ENCODE measurements at places on chromosomes 7 and 10. TPM values are rescaled to one million over a fixed set of nuclear protein-coding genes. Genes with fewer than 3 reads are reported as not detected.

DNA sequence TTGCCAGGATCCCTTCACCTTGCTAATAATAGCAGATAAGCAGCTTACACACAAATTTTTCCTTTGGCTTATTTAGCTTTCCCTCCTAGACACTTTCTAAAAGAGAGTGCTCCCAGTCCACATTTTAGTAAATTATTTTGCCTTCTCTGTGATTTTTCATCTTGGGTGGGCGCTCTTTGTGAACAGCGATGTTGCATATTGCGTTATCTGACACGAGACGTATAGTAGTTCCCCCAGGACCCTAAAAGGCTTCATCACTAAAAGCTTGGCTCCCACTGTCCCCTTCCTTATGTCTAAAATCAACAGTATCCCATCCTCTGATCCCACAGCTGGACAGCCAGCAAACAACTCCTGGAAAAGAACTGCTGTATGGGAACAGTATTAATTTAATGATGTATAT lies 232.9 kb downstream of the DYNC1I1 start:
- DNase-seq = no peak

DNA sequence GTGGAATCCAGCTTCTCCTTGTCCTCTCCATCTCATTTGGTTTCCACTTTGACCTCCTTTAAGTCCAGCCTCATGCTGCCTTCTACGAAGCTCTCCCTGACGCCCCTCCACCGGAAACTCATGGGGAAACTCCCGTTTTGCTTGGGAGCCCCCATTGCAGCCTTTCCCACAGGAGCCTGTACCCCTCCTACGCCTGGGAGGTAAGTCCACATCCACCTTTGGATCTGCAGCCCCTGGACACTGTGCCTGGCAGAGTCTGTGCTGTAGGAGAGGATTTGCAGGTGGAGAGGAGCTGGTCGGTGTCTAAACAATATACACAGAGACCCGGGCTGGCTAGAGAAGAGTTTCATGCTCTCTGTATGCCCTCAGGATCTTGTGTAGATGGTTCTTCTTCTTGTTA lies 296.1 kb downstream of the GLRX3 start:
- DNase-seq = no peak

DNA sequence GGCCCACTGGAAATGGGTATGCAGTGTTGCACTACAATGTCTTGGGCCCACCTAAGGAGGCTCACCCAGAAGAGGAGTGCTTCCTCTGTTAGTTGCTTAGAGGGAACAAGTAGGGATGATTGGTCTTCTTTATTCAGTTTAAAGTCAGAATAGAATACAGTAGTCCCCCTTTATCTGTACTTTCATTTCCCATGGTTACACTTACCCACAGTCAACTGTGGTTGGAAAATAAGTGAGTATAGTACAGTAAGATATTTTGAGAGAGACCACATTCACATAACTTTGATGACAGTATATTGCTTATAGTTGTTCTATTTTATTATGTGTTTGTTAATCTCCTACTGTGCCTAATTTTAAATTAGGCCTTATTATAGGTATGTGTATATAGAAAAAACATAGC lies 151.4 kb downstream of the COL28A1 start:
- DNase-seq = no peak

The TLX1 gene
- not detected for total RNA-seq

The PARG gene
- total RNA-seq = 28.8 TPM

DNA sequence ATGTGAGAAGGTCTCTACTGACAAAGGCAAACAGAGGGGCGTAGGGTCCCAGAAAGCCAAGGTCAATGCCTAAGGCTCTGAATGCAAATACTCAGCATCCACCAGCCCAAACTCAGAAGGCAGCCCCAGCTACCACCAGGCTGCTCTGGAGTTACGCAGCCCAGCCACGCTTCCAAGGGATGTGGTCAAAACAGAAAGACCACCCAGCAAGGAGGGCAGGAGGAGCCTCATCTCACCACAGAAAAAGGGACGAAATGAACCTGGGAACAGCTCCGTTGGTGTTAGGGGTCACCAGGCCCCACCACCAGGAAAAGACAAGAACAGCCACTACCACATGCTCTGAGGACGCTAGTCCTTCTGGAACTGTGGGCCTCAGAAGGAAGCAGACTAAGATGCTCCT lies 65.1 kb downstream of the CTBP2 start:
- DNase-seq = no peak

The TMEM270 gene
- total RNA-seq = not detected

GRCh38 chr10:82934429-82934828 lies 1059.4 kb downstream of the NRG3 start:
- DNase-seq = no peak

The CHAT gene
- not detected for total RNA-seq

GRCh38 chr7:98831641-98832221 lies 38.1 kb downstream of the TMEM130 start:
- DNase-seq = peak; percentile 46

- DNase-seq = no peak
These were observed 171.5 kb upstream of the GRB10 start for GRCh38 chr7:50954245-50954644.

DNA sequence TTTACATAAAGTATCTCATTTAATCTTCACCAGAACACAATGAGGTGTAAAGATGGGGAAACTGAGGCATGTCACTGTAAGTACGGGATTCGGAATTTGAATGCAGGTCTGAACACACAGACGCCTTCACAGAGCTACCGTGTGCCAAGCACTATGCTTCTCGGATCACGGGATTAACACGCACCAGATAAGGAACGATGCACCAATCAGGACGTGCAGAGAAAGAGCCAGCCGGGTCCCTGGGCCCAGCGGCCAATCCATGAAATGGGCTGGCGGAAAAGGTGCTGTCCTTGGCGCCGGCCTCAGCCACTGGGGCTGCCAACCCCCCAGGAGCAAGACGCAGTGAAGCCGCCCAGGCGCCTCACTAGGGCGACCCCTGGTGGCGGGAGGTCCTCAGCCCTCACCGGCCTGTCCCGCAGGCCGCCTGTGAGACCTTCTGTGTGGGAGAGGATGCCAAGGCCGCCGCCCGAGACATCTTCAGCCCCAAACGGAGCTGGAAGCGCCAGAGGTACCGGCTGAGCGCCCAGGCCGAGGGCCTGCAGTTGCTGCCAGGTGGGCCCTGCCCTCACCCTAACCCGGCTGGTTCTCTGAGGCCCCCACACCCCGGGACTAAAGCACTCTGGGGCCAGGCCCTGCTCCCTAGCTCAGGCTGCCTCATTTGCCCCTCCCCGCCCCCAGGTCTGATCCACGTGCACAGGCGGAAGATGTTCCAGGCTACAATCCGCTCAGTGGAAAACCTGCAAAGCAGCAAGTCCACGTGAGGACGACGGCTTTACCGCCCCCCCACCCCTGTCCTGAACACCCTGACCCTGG lies 15.6 kb downstream of the ATG9B start:
- peak; percentile 79 for DNase-seq

GRCh38 chr10:128657548-128657947 lies 531.3 kb upstream of the MKI67 start:
- DNase-seq = no peak

The UTF1 gene
- not detected for total RNA-seq

GRCh38 chr7:156625580-156625979 lies 15.0 kb upstream of the RNF32 start:
- peak; percentile 46 for DNase-seq

- DNase-seq = no peak
These were observed 55.7 kb upstream of the COL1A2 start for GRCh38 chr7:94338921-94339371.

The SFTPD gene
- not detected for total RNA-seq

DNA sequence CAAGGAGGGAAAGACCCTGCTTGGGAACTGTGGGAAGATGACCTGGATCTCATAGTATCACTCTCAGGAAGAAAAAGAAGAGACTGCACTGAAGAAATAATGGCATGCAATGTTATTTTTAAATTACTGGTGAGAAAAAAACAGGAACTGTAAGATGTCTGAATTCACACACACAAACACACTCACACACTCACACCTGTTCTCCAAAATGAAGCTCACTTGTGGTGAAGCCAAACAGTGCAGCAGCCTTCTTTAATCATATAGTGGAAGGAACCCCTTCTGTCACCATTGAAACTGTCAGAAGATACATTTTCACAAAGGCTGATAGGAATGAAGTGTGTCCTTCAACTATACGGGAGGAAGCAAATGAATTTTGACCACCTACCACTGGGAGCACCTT lies 156.5 kb upstream of the GHITM start:
- no peak for DNase-seq

- DNase-seq = no peak
These were observed 40.4 kb upstream of the KIAA1217 start for GRCh38 chr10:24168258-24169170.

- no peak for DNase-seq
These were observed 739.7 kb downstream of the AUTS2 start for GRCh38 chr7:70338015-70338414.

The PNLIP gene
- total RNA-seq = not detected

DNA sequence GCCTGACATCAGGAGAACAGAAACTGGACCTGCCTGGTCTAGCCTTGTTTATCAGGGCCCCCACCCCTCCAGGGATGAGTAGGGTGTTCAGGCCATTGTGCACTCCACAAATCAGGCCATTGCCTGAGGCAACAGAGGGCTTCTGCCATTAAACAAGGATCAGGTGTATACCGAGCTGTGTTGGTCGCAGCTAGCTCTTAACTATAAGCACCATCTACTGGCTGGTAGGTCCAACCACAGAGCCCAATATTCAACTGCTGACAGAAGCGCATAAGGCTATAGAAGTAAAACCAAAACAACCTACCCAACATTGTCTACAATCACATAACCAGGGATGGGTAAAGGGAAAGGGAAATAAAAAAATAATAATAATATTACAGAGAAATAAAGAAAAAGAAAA lies 451.7 kb upstream of the TEX47 start:
- no peak for DNase-seq

- DNase-seq = no peak
These were observed 127.8 kb upstream of the LANCL2 start for GRCh38 chr7:55237156-55237893.

DNA sequence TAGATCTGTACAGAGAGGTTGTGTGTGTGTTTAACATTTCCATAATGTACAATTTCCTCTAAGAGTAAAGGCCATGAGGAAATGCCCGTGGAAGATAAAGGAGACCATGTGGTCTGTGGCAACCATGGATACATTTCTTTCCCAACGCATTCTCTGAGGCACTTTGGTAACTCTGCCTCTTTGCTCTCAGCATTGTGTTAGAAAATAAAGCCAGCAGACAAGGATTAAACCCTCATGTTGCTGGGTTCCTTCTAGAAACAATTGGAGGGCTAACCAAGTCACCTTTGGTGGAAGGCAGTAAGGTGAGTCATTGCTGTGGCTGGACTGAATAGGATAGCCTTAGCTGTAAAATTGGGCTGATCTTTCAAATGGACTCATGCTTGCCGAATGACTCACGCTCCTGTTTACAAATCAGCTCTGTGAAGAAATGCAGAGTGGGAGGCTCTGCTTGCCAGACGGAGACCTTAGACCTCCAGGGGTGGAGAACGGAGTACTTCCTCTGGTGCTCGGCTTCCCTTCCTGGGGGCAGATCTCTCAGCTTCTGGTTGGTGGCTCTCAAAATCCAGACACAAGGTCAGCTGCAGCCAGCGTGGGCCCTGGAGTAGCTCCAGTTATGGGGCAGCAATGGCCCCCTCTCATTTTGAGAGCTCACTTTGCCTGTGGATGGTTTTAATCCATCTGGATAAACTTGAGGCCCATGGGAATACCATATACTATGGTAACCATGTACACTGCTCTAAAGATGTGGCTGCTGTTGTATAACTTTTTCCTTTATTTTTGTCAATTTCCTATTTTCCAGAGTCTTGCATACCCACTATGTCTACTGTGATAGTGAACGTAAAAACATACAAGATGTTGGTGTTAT lies 137.3 kb downstream of the TCF7L2 start:
- no peak for DNase-seq

The KCNH2 gene
- total RNA-seq = 0.38 TPM
